ENCODE measurements at places on chromosomes 5 and 9.

- DNase-seq = no peak
- no peaks in the 10 kb centered on the region for H3K4me1 ChIP-seq
- H3K4me3 ChIP-seq = no peak overlapping the region
- no peaks in the 10 kb centered on the region for H3K36me3 ChIP-seq
- no peaks in the 10 kb centered on the region for H3K27me3 ChIP-seq
These were observed 413.3 kb upstream of the POU5F2 start for GRCh38 chr5:94154672-94155071.

DNA sequence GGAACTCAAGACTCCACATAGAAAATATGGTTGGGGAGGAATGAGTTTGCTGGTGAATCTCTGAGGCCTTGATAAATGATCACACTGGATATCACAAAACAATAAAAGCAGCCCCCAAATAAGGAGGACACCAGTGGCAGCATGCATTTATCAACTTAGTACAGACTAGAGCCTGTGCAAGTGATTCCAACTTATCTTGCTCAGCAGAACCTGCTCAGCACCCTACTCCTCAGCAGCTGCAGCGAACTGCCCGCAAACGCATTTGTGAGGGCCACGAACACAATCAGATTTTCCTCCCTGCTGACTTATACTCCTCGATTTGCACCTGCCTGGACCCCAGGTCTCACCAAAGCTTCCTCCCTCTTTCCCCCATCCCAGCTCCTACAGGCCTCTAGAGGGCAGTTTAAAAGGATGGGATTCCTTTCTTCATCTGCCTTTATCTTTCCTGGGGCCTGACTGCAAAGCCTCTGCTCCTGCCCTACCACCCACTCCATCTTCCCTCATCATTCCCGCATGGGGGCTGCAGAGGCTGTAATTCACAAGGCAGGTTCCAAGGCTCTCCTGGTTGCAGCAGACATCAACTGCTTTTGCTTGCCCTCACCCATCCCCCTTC is 41.2 kb downstream of the ANKS6 start:
- H3K4me3 ChIP-seq = no peak overlapping the region
- peaks cover 72% of the 10 kb centered on the region for H3K36me3 ChIP-seq
- H3K27me3 ChIP-seq = no peaks in the 10 kb centered on the region
- H3K4me1 ChIP-seq = no peaks in the 10 kb centered on the region
- no peak overlapping the region for H3K27ac ChIP-seq

GRCh38 chr5:80835128-80835527 is 125.0 kb upstream of the RASGRF2 start:
- no peaks in the 10 kb centered on the region for H3K27me3 ChIP-seq
- no peak for DNase-seq
- no peak overlapping the region for H3K27ac ChIP-seq

- H3K27ac ChIP-seq = no peak overlapping the region
- no peaks in the 10 kb centered on the region for H3K36me3 ChIP-seq
- H3K27me3 ChIP-seq = peaks cover 18% of the 10 kb centered on the region
- no peak overlapping the region for H3K4me3 ChIP-seq
- H3K4me1 ChIP-seq = peaks cover 47% of the 10 kb centered on the region
These were observed 211.6 kb upstream of the PANK3 start for GRCh38 chr5:168790671-168791250.

GRCh38 chr5:2739360-2740050 is 12.0 kb downstream of the IRX2 start:
- no peak overlapping the region for H3K27ac ChIP-seq
- peak overlapping the region; percentile 63 for H3K4me3 ChIP-seq
- peaks cover 3% of the 10 kb centered on the region for H3K36me3 ChIP-seq
- peaks cover 81% of the 10 kb centered on the region for H3K27me3 ChIP-seq
- DNase-seq = no peak
- peaks cover 26% of the 10 kb centered on the region for H3K4me1 ChIP-seq

Data from mesothelial cell of epicardium (in vitro differentiated cells).